ENCODE measurements at places on chromosomes 1 and 21.
A peak's percentile ranks its signal among the peaks of the same experiment; 100 is the strongest.

- DNase-seq = no peak
These were observed 114.5 kb upstream of the TMPRSS15 start for GRCh38 chr21:18518054-18518481.

- no peak for DNase-seq
These were observed 18.4 kb downstream of the BCAR3 start for GRCh38 chr1:93663208-93663614.

DNA sequence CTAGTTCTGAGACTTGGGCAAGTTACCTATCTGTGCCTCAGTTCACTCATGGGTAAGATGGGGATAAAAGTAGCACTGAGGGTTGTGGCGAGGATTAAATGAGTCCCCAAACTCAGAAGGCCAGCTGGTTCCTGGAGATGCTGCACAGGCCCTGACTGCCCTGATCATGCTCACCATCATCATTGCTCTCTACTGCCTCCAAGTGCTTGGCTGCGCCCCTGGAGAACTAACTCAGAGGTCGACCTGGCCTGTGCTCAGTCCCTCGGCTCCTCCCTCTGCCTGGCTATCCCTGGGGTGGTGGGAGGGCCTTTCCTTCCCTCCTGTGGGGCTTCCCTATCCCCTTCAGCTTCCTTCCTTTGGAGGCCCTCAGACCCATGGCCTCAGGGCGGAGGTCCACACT is 5.6 kb downstream of the SLC5A9 start:
- peak; percentile 93 for DNase-seq

DNA sequence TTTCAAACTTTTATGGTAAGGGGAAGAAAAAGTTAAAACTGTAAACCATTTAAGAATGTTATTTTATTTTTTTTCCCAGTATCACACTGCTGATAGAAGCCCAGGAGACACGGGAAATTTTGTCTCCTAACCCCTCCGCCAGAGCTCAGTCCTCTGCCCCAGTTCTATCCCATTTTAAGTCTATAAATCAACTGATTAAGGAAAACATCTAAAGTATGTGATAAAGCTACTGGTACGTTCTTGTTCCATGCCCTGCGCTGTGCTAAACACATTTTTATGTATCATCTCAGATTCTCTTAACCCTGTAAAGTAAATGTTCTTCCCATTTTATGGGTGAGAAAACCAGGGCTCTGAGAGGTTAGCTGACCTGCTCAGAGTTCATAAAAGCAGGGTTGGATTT is 34.7 kb downstream of the NIPAL3 start:
- DNase-seq = no peak

- no peak for DNase-seq
These were observed 172.7 kb upstream of the ZP4 start for GRCh38 chr1:238063454-238063853.

DNA sequence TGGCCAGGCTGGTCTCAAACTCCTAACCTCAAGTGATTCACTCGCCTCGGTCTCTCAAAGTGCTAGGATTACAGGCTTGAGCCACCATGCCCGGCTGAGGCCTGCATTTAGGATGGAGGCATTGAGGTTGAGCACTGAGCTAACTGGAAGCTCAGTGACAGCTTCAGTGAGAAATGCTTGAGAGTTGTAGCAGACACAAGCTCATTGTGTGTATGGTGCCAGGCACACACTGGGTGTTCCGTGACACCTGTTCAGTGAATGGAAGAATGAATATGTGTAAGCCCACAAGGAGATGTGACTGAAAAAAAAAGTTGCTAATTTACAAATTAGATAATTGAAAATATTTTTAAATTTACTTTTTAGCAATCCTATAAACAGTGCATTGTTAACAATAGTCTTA is 21.8 kb downstream of the LURAP1 start:
- DNase-seq = no peak

GRCh38 chr1:94677714-94678113 is 136.2 kb upstream of the F3 start:
- DNase-seq = peak; percentile 43

All from endodermal cell (in vitro differentiated cells).